Heart right ventricle (tissue), 16 donors: ENCODE measurements at places on chromosomes 5 and 9. TPM values are rescaled to one million over a fixed set of nuclear protein-coding genes. Genes with fewer than 3 reads are reported as not detected.

The ACTBL2 gene
- not detected for total RNA-seq

DNA sequence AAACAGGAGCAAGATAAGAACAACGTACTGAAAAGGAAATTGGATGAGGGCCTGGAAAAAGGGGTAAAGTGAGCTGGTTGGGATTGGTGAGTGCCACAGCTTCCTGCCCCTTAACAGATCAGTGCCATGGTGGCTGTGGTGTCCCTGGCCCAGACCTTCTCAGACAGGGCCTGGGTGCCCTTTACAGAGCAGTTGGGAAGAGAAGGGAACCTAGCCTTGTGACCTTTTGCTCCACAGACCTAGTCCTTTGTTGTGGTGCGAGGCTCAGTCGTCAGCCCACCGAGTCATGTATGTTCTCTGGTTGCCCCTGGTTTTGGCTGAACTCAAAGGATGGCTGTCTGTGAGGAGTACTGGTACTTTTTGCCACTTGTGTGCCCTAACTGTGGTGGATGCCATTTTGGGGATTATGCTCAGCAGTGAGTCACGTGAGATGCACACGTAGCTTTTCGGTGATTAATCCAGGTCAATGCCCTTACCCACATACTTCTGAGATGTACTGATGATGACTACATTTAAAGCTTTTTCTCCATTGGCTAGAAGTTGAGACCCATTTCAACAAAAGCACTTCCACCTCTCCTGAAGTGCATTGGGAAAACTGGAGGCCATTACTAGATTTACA is 48.4 kb downstream of the EXOSC2 start:
- no peak for DNase-seq

The ANXA2R gene
- total RNA-seq: 0.71 TPM

DNA sequence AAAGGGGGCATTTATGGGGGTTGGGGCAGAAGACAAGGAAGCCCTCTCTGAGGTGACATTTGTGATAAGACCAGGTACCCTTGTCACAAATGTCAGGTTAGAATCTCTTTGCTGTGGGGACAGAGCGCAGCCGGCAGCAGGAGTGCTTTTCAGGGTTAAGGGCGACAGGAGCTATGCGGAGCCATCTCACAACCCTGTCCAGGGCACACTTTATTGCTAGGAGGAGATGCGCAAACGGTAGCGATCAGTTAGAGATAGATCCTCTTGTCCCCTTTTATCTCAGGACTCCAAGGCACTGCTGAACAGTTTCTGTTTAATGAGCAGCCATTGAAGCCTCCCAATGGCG is 438 bp upstream of the LAMC3 start:
- DNase-seq: no peak

GRCh38 chr5:10660720-10661387 is 97.0 kb downstream of the ANKRD33B start:
- no peak for DNase-seq

The SPINK4 gene
- not detected for total RNA-seq

DNA sequence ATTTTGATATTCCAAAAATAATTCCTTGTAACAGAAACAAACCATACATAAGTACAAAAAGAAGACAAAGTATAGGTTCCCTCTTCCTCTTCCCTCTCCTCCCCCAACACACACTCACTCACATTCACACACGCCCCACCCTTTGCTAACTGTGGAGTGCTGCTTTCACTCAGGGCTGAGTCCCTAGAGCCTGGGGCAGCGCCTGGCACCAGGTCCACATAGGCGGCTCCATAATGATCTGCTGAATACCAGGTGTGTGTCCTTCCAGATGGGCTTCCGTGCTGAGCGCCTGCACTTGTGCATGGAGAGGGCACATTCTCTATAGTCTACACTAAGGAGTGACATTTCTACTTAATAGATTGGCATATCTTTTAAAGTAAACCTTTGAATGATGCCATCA is 3.7 kb downstream of the SEMA4D start:
- DNase-seq: no peak

GRCh38 chr5:32630867-32631491 is 45.6 kb downstream of the SUB1 start:
- DNase-seq: no peak

- DNase-seq: no peak
These were observed 142.1 kb downstream of the AGTPBP1 start for GRCh38 chr9:85599540-85600105.

DNA sequence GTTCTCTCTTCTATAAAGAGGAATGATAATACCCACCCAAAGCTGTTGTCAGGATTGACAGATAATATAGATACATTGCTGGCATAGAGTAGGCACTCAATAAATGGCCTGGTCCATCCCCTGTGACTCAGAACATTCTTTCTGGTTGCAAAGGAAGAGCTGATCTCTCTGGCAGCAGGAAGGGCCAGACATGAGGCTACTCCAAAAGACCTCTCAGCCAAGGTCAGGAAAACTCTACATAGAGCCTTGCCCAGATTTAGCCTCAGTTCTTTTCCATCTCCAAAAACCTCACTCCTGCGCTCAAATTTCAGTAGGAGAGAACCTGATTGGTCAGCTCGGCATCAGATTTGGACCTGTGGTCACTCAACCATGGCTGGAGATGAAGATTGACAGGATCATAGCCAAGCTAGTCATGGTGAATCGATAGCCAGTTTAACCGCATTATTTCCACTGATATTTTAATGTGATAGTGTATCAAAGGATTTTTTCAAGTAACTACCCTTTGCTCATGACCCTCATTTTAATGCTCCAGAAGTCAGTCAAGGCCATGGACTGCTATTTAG is 319.6 kb downstream of the DRD1 start:
- no peak for DNase-seq

The RLN2 gene
- not detected for total RNA-seq

GRCh38 chr5:174327317-174327864 is 281.9 kb downstream of the NSG2 start:
- peak; percentile 63 for DNase-seq

DNA sequence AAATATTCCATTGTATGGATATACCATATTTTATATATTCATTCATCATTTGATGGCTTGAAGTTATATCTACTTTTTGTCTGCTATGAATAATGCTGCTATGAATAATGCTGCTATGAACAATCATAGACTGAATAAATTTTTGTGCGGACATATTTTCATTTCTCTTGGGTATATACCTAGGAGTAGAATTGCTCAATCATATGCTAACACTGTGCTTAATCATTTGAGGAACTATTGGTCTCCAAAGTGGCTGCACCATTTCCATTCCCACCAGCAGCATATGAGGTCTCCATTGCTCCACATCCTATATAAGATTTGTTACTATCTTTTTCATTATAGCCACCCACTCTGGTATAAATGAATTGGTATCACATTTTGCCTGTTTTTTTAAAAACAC is 18.3 kb upstream of the TEK start:
- DNase-seq: no peak

GRCh38 chr9:127307802-127308201 is 43.2 kb downstream of the GARNL3 start:
- no peak for DNase-seq

DNA sequence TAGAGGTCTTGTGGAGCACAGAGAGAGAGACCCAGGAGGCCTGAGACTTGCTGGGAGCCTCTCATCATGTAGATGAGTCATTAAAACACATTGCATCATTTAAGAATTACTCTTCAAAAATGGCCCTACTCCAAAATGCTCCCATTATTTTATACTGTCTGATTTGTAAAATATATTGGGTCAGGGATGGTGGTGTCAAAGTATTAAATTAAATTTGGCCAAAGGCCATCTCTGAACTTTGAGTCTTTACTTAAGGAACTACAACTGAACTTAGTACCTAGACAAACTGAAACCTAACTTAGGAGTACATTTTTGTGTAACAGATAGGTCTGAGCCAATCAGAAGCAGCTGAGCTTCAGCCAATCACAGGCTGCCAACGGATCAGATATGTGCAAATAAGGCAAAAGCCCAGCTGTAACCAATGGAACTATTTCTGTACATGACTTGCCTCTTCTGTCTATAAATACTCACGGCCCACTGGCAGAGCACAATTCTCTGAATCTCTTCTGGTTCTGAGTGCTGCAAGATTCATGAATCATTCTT is 657.2 kb downstream of the TLE1 start:
- DNase-seq: peak; percentile 13

- DNase-seq: no peak
These were observed 134.4 kb upstream of the RAI14 start for GRCh38 chr5:34521628-34522290.

- DNase-seq: no peak
These were observed 331.0 kb downstream of the GLIS3 start for GRCh38 chr9:3968891-3969290.

- no peak for DNase-seq
These were observed 23.8 kb upstream of the SLC46A2 start for GRCh38 chr9:112914524-112914923.

The IFNA5 gene
- not detected for total RNA-seq

The SPEF2 gene
- total RNA-seq: 1.1 TPM

DNA sequence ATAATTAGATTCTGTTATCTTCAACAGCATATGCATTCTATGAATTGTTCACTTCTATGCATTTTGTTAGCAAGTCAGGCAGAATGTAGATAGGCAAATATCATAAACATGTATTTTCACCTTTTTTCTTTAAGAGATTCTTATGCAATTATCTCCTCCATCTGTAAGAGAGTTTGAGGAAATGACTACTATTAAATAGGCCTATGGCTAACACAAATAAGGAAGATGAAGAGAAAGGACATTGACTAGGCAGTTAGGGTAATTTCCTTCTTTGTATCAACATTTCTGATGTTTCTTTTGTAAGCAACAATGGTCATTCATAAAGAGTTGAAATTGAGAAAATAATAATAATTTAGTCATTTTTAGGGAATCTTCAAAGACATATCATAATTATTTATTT is 145.2 kb upstream of the CDH12 start:
- DNase-seq: no peak

DNA sequence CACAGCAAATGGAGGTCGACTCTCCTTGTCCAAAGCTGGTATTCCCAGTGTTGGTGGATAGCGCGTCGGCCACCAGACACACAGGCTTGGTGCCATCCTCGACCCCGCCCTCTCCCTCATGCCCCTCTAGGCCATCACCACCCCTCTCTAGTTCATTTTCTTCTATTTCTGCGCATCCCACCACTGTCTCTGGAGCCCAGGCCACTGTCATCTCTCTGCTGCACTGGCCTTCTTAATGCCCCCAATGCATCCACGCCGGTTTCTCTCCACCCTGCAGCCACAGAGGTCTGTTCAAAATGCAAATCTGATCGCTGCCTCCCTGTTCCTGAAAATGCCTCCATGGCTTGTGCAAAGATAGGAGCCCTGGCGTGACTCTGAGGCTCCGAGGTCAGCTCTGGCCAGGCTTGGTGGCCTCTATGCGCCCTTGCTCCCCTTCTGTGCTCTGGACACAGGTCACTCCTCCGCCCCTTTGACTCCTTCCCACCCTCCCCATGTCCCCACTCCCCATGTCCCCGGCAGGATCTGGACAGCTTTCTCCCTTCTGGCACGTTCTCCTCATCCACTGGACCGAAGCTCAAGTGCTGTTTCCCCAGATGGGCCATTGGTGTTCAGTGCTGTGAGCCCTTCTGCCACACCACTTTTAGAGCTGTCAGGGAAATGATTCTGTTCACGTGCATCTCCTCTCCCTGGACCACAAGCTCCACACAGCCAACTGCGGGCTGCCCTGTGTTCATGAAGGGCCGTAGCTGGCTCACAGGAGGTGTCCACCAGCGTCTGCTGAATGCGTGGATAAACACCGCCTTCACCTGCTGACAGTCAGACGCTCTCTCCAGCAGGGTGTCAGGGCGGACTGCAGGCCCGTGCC is 59.5 kb upstream of the RNF130 start:
- DNase-seq: no peak

DNA sequence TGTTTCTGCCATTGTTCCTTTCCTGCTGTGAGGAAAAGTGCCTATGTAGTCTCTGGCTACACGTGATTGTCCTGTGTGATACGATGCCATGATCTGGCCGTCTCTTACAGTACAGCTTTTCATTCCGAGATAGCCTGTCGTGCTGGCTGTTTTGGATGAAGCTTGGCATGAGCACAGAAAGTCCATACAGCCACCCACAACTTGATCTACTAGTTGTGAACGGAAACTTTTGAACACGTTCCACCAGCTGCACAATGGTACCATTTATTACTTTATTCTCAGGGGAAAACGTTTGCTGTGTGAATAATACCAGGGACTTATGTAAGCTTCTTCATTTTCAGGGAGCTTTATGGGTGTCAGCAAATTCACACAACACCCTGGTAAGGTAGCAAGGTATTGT is 217.6 kb upstream of the ANKRD55 start:
- no peak for DNase-seq

DNA sequence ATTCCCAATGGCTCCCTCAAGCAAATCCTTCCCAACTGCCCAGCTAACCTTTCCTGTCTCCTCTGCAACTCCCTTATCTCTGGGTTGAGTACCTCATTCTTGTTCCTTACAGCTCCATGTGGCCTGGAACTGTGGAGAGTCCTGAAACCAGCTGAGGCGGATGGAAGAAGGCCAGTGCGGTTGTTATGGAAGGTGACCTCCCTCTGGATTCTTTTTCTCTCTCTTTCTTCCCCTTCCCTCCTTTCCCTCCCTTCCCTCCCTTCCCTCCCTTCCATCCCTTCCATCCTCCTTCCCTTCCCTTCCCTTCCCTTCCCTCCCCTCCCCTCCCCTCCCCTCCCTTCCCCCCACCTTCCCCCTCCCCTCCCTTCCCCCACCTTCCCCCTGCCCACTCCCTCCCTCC is 45.1 kb downstream of the IL31RA start:
- DNase-seq: no peak

DNA sequence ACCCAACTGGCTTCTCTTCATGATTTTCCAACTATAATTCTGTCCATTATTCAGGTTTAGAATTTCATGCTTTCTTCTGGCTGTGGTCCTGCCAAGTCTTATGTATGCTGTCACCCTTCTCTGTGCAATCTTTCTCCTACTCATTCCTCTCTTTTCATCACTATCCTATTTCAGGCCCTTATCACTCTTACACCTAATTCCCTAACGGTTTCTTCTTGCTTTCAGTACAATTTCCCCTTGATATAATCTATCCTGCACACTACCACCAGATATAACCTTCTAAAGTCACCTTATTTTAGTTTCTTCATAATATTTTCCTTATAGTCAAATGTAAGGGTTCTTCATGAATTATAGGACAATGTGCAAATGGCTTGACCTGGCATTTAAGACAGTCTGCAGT is 436.2 kb downstream of the RAB3C start:
- DNase-seq: no peak

- DNase-seq: no peak
These were observed 160.7 kb downstream of the TTC39B start for GRCh38 chr9:15146268-15146700.

DNA sequence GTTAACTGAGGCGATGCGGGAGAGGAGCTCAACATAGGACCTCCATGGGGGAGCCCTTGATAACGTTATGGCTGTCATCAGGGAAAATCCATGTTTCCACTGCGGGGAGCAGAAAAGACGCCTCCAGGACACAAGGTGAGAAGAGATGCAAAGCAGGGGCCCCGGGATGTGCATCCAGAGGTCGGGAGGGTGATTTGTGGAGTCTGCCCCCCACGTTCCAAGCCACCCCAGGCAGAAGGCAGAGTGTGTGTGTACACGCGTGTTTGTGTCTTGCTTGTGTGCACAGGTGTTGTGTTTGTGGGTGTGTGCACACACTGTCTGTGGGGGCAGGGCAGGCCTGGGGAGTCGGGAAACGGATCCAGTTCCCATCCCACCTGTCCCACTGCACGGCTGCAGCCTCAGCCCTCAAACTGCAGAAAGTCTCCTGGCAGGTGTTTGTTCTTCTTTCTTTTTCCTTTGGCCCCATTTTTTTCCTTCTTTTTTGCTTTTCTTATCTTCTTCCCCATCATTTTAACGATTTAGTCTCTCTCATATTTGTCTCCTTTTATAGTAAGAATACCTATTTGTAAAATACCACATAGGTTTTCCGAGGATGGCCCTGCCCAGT is 17.4 kb upstream of the PLEKHG4B start:
- no peak for DNase-seq
